ENCODE measurements at places on chromosomes 12 and 14.

DNA sequence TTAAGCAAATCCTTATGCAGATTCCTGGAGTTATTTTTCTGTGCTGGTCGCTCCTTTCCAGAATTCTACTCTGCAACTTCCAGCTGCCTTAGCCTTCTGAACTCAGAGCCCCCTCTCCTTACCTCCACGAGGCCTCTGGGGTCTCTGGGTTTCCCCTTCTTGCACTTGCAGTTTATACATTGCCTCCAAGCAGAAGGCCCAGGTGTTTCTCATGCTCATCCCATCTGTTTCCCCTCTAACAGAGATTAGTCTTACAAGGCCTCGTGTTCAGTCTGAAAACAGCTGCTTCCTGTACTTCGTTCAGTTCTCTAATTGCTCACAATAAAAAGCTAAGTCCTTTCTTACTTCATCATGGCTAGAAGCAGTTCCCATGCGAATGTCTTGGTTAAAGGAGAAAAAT is 134.4 kb upstream of the FGD4 start:
- DNase-seq, result no peak

DNA sequence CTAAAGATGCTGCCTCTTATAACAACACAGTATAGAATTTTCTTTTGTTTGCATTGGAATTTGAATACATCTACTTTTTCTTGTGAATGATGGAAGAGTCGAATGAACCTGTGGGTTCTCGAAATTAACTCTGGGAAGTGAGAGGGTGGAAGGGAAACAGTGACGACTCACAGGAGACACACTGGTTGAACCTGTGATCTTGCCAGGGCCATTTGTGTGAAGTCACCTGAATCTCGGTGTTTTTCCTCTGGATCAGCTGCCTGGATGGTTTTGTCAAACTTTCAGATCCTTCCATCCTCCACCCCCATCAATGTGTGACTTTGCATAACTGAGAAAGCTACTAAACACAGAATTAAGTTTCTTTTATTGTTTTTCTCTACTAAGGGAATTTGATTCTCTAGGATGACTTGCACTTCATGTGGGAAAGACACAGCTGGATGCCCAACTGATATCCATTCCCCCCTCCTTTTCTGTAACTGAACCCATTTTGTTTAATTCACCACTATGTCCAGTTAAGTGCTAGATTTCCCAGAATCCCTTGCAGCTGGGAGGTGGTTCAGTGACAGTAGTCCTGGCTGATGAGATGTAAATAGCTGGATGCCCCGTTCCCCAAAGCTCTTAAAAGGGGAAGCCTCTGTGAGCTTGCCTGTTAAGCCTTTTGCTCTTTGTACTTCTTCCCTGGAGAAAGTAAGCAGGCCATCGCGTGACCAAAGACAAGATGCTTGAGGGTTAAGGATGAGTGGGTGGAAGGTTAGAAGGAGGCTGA is 6.3 kb downstream of the PPFIBP1 start:
- no peak for DNase-seq

DNA sequence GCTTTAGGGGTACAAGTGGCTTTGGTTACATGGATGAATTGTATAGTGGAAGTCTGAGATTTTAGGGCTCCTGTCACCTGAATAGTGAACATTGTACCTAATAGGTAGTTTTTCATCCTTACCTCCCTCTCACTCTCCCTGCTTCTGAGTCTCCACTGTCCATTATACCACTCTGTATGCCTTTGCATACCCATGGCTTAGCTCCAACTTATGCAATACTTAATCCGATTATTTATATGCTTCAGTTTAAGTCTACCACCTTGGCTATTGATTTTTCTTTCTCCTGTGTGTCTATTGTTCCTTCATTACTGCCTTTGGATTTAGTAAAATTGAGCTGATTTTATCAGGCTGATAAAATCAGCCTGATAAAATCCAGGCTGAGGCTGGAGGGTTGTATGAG is 30.5 kb upstream of the C12orf71 start:
- DNase-seq, result no peak

DNA sequence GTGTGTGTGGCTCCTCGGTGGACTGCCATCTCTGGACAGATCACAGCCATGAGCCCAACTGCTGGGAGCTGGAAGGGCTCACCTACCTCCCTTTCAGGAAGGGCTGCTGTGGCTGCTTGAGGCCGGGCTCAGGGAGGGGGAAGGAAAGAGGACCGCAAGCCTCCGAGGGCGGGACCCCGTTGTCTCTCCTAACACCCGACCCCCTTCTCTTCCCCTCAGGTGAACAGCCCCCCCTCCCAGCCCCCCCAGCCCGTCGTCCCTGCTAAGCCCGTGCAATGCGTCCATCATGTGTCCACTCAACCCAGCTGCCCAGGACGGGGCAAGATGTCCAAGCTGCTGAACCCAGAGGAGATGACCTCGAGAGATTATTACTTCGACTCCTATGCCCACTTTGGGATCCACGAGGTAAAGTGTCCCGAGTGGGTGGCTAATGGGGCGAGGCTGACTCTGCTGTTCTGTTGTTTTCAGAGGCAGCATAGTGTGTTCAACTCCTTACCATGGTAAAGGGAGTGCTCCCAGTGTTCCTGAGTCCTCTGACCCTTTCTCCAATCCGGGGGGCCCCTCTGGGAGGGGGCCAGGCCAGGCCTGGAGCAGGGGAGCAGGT is 49.5 kb downstream of the PRMT8 start:
- DNase-seq, result no peak

DNA sequence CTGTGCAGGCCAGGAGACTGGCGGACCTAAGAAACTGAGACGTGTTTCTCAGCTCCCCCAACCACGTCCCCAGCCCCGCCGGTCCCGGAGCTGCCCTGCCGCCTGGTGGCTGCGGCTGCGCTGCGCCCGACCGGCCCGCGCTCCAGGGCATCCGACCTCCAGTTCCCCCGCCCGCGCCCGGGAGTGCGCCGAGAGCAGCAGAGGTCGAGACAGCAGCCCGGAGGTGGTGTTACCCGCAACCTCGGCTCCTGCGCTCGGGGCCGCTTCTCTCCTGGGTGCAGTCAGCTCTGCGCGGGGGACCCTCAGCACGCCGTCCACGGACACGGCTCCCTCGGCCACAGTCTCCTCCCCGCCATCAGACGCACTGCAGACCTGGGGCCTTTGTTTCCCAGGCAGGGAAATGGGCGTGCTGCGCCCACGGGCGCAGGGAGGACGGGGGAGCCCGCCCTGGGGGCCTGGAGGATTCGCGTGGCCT is 21.6 kb upstream of the GPR132 start:
- peak; percentile 68 for DNase-seq

GRCh38 chr14:74500417-74501134 is 7.0 kb downstream of the ISCA2 start:
- no peak for DNase-seq

DNA sequence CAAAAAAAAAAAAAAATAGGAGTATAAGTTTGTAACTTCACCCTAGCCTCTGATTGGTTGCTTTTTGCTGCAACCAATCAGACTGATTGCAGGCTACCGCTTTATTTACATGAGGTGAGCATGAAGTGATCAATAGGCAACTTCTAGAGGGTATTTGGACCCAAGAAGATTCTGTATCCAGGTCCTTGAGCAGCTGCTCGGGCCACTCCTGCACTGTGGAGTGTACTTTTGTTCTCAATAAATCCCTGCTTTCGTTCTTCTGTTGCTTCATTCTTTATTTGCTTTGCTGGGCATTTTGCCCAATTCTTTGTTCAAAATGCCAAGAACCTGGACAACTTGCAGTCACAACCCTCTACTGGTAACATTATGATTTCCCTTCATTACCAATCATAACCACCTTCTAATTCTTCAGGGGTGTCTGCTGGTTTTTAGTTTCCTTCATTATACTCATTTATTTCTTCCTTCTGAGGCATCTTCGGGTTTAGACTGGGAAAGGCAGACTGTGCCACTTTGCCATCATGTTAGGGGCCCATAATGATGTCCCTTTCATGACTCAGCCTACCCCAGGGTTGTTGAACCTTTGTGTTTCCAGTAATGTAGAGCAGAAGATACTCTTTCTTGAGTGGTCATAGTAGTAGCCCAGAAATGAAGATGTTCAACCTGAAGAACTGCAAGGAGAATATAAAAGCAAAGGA is 43.4 kb upstream of the LIMA1 start:
- peak; percentile 67 for DNase-seq

Measured in left lobe of liver (tissue), 2 donors.